Omental fat pad (tissue), 4 donors: ENCODE measurements at places on chromosomes 12 and 14.
A peak's percentile ranks its signal among the peaks of the same experiment; 100 is the strongest.

- no peak for DNase-seq
Measured at GRCh38 chr14:100578552-100578951, 8.7 kb downstream of the BEGAIN start.

GRCh38 chr14:91286530-91286937 is 42.0 kb upstream of the GPR68 start:
- peak; percentile 86 for DNase-seq

DNA sequence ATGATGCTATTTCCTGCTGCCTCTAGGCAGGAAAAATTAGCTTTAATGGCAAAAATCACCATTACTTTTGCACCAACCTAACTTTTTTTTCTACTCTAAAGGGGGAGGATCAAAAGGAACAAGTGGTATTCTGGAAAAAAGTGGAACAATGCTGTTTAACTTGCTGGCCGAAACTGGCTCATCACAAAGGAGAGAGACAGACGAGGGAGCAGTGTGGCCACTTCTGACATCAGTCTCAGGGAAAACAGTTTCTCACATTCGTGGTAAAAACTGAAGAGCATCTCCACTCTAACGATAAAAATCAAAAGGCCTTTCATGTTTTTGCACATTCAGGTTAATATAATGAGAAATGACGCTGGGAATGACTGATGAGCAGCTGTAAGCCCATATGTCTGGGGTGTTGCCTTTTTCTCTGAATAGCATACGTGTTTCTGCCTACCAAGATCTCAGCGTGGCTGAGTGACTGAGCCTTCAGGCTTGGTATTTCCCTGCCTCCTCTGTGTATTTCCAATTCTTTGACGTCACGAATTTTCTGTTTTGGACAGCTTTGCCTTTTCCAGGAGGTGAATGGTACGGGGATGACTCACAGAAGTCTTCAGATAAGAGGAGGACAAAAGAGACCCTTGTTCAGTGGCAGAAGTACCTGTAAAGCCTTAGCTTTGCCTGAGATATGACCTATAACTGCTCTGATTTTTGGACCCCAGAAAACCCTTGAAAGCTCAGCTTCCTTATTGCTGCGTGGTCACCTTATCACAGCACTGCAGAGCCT is 358.8 kb downstream of the GLT1D1 start:
- no peak for DNase-seq

DNA sequence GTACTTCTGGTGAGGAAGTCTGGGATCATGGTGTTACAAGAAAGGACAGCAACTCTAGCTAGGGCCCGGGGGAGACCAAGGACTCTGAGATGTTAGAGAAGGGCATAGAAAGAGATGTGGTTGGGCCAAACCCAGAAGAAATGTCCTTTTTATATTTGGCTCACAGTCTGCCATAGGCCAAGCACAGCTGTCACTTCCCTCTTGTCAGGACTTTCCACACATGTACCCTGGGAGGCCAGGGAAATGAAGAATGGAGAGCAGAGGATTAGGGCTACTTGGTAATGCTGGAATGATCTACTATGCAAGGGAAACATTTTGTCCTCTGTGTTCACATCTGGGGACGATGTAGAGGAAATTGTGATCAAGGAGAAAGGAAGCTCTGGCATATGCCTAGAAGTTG is 9.2 kb downstream of the MYO1A start:
- DNase-seq, result no peak

GRCh38 chr12:119178544-119179334 is at the start of gene HSPB8:
Gene HSPB8 (plus strand): TSS chr12:119178931. CDS start chr12:119179313, 382 bp downstream.
- peak; percentile 57 for DNase-seq

DNA sequence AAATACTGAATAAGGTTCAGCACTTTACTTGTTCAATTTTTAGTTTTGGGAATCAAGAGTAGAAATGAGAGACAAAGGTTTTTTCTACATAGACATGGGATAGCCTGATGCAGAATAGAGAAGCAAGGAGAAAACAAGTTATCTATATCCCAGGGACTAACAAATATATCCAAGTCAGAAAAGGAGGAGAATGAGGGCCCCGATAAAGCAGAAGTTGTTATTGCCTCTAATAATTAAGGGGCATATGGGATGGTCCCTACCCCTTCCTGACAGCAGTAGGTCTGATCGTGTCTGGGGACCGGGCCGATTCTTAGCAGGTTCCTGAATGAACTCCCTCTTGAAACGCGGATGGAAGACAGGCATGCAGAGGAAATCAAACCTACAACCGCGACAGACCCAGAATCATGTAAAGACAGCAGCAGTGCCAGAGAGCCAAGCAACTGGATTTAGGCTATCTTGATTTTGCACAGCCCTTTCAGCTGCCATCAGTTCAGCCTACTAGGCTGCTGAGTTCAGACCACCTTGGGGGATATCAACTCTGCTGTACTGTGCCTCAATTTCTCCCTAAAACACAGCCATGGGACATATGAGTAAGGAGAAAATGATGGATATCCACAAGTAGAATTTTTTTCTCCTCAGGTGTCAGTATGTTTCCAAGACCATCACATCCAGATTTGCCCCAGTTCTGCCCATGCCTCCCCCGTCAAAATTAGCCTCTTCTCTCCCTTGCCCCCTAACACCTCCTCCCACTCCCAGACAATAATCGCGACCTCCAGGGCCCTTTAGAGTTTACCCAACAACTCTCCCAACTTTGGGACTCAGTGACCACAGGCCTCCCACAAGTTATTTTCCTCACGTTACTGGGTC is 706 bp downstream of the PRMT5 start:
- no peak for DNase-seq

GRCh38 chr12:62722971-62723680 is 211.8 kb downstream of the PPM1H start:
- DNase-seq, result no peak

GRCh38 chr12:93166541-93167307 is 211.0 kb upstream of the NUDT4 start:
- DNase-seq, result no peak

- DNase-seq, result no peak
Measured at GRCh38 chr12:120586206-120586605, 5.0 kb upstream of the POP5 start.

DNA sequence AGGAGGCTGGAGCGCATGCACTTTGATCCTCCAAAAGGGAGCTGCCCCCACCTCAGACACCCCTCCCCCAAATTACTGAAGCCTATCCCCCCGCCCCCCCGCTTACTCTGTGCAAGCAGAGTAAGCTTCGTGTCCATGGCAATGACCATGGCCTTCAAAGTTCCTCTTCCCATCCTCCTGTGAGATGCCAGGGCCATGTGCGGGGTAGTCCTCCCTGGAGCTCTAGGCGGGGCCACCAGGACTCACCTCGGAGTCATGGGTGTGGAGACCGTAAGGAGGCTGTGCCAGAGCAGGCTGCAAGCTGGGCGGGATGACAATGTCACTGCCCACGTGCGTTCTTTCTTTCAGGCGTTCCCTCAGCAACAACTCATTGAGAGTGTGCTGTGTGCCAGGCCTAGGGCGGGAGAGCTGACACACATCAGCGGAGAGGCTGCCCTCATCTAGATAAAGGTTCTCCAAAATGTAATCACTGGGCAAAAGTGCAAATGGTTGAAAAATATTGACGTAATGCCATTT is 66.8 kb downstream of the C14orf132 start:
- DNase-seq, result no peak

DNA sequence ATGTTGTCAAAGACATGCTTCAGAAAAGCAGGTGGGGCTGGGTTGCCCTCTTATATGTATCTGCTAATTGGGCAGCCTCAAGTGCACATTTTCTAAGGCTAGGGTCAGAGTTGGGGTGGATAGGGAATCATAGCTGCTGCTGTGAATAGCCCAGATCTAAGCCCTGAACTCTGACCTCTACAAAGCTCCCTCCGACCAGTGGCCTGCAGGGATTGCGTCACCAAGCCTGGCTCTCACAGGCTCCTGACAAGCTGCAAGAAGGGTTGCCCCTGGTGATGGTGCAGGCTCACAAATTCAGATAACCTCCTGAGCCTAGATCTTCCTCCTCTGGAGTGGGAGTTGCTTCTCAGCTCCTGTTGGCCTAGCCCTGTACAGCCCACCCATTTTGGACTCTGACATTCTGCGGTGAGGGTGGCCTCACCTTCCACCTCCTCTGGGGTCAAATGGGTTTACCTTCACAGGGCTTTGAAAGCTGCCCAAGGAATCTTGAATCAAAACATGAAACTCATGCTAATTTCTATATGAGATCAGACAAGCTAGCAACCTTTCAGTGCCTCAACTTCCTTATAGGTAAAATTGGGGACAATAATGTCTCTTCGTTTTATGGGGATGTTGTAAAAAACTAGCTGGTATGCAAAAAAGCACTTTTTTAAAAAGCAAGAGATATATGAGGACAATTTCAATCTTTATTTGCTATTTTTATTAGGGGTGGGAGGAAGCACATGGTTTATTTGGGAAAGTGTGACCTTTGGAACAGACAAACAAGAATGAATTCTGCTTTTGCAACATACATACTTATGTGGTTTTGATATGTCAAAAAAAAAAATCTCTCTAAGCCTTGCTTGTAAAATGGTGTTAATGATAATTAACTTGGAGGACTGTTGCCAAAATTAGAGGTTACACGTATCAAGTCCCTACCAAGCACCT is 4.9 kb upstream of the SUSD6 start:
- DNase-seq, result no peak

DNA sequence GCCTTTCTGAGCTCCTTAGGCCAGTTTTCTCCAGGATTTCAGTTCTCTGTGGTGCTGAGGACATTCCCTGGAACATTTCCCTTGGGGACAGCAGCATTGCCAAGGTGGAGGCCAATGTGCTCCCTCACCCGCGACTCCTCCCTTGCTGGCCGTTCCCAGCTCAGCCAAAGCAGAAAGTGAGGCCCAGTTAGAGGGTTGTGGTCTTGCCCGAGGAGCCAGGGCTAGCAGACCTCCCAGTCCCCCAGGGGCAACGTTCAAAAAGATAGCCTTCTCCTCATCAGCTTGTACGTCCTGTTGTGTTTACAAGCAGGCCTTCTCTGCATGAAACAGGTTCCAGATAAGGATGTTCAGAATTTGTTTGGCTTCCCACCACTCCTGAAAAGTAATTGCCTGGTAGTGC is 78.4 kb downstream of the SSPN start:
- no peak for DNase-seq

GRCh38 chr12:105681341-105681740 is 350.9 kb downstream of the C12orf75 start:
- DNase-seq, result no peak

DNA sequence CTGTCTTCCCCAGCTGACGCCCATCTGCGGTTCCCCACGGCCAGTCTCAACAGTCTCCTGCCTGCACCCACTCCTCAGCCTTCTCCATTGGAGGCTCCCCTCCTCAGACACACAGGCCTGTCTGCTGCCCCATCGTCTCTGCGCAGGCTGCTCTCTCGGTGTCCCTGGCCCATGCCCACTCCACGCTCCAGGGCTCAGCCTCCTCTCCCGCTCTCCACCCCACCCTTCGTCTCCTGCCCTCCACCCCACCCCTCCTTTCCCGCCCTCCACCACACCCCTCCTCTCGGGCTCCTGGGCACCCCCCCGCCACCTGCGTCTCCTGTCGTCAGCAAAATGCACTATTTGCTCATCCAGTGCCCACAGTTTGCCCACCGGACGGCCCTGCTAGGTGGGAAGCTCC is 119.6 kb upstream of the DIO3 start:
- DNase-seq, result no peak

GRCh38 chr12:4957761-4958160 is 48.1 kb downstream of the KCNA1 start:
- DNase-seq, result no peak

GRCh38 chr12:48198672-48198971 is 4.5 kb downstream of the OR10AD1 start:
- DNase-seq, result no peak

GRCh38 chr12:84411031-84411430 is 501.6 kb downstream of the SLC6A15 start:
- DNase-seq, result no peak

- DNase-seq, result no peak
Measured at GRCh38 chr14:105178069-105178867, 2.8 kb downstream of the NUDT14 start.

DNA sequence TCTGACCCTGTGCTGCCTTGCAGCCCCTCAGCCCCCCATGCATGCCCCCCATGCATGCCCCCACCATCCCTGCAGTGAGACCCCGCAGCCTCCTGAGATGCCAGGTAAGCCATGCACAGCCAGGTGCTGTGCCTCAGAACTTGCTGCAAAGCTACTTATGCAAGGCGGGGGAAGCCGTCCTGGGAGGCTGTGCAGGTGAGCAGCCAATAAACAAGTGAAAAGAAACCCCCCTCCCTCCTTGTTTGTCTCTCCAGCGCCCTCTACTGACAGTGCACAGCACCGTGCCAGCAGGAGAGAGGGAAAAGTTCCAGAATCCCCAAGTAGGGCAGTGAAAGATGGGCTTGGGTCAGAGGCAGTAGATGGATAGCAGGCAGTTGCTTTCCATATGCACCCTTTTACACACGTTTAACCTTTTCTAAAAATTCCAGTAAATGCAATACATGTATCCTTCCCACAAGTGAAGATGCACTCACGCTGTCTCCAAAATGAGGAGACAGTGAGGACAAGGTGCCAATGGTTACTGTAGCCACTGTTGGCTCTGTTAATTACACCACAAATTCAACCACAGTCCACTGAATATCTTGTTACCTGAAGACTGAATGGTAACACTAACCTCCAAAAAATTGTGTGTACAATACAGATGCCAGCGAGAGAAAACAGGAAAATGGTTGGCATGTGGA is 18.0 kb downstream of the TNFAIP2 start:
- DNase-seq, result no peak

GRCh38 chr14:23006188-23006534 is 3.8 kb downstream of the C14orf93 start:
- no peak for DNase-seq

GRCh38 chr12:81208187-81208911 is 130.5 kb downstream of the ACSS3 start:
- DNase-seq, result no peak

- no peak for DNase-seq
Measured at GRCh38 chr12:113208041-113208934, 13.0 kb upstream of the TPCN1 start.

GRCh38 chr12:56151672-56152131 is 685 bp upstream of the MYL6B start:
- peak; percentile 53 for DNase-seq

- no peak for DNase-seq
Measured at GRCh38 chr14:30419037-30419436, 139.9 kb upstream of the G2E3 start.

DNA sequence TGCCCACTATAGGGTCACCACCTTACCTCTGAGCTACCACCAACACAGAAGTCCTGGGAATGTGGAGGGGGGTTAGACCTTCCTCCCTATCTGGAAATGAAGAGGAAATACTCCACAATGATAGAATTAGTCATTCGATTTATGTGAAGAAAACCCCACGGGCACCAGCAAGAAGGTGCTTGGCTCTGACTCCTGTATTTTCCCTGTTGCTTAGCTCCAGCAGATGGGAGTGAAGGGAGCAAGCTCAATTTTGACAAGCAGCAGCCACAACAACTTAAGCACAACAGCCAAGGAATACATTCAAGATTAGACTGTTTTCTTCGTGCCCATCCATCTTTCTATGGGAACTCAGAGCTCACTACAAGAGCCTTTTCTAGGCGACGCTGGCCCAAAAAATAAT is 191.7 kb downstream of the SPTSSA start:
- DNase-seq, result no peak

DNA sequence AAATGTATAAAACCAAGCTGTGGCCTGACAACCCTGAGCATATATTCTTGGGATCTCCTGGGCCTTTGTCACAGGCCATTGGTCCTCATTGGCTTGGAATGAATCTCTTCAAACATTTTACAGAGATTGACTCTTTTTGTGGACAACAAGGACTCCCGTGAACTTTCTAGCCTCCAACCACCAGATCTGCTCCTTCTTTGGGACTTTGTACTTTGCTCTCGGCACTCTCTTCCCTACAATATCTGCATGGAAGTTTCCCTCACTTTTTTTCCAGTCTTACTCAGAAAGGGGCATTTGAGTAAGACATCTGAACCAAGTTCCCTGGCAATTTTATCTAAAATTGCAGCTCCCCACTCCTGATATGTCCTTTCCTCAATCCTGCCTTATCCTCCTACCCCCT is 158.8 kb downstream of the PHLDA1 start:
- no peak for DNase-seq
